Activated naive CD4-positive, alpha-beta T cell treated with anti-CD3 and anti-CD28 coated beads, Interleukin-2, amount 50 U/mL, for 72 hours (primary cell): ENCODE measurements at places on chromosomes 7 and 10. TPM values are rescaled to one million over a fixed set of nuclear protein-coding genes. Genes with fewer than 3 reads are reported as not detected.

GSDME gene
- total RNA-seq, result 6.0 TPM

RAPGEF5 gene
- 0.23 TPM for total RNA-seq

AQP1 gene
- total RNA-seq, result not detected

C7orf33 gene
- total RNA-seq, result not detected

PPP1R9A gene
- not detected for total RNA-seq

ASZ1 gene
- total RNA-seq, result not detected

ELOVL3 gene
- total RNA-seq, result not detected

WEE2 gene
- total RNA-seq, result not detected

NOD1 gene
- total RNA-seq, result 8.2 TPM

LEP gene
- not detected for total RNA-seq

DNA sequence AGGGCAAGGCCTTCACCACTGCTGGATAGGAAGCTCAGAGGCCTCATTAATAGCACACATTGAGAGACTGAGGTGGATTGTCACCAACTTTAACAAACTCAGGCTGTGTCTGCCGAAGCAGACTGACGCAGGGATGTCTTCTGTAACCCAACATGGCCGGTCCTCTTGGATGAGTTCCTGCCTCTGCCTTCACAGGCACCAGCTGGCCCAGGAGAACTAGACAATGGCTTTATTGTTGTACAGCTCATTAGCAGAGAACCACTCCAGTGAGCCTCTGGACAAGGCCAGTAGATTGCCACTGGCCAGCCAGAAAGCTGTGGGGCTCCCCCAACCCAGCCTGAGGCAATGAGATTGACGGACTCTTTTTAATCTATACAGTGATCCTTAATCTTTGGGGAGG, 9.4 kb downstream of the NODAL start:
- DNase-seq, result no peak

DNA sequence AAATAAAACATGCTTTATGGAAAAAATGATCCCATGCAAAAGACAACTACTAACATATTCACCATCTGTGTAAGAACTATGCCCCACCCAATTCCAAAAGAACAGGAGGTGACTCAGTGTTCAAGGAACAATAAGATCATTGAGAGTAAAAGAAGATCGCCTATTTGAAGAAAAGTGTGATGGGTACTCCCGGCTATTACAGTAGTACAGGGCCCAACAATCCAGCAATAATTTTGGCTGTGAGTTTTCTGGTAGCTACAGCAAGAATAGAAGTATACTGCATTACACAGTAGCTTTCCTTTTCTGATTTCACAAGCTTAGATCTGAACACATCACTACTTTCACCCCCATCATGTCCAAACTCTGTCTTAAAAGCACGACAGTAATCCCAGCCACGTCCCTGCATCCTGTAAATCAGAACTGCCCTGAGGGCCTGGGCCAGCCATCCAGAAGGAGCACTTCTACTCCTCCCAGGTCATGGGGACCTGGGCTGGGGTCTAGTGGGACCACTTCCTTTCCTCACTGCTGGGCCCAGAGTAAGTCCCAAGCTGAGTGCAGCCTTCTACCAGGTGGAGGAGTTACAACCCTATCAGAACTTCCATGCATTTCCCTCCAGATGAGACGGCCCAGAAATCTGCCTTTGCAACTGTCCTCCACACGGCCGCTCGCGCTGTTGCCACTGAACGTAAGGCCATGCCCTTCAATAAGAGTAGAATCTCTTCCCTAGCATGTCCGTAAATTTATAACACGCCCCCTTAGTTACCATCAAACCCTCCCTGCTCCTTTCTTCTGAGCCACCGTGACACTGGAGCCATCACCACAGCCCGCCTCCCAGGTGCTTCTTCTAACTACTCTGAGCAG, 7.9 kb downstream of the ESYT2 start:
- DNase-seq, result no peak

DNA sequence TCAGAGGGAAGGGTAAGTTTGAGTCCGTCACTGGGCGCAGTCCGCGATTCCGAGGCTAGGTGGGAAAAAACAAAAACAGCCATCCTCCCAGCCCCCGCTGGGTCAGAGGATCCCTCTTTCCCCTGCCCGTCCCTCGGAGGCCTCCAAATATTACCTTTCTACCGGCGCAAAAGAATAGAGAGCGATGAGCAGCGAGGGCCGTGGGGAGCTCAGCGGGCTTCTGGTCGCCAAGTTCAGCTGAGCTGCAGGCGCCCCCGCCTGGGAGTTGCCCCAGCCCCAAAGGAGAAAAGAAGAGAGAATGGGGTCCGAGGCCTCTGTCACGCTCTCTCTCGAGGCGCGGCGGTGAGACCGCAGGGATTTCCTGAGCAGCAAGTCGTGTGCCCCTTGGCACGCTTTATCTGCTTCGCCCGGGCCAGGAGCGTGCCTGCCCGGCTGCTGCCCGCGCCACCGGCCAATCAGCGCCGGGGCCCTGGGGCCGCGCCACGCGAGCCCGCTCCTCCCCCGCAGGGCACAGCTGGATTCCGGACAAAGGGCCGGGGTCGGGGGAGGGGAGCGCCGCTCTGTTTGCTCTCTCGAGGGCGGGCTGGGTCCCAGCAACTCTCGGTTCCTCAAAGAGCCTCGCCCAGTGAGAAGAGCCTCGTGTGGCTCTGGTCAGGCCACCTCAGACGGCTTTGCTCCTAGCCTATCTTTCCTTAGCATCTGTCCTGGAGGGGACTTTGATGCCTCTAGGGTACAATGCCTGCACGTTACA, at the start of gene NEUROG3:
Gene NEUROG3, minus strand, starts transcription at position 367 of the 751 bp plus-strand sequence. CDS start 379 bp downstream, outside the sequence.
- DNase-seq, result no peak

DNA sequence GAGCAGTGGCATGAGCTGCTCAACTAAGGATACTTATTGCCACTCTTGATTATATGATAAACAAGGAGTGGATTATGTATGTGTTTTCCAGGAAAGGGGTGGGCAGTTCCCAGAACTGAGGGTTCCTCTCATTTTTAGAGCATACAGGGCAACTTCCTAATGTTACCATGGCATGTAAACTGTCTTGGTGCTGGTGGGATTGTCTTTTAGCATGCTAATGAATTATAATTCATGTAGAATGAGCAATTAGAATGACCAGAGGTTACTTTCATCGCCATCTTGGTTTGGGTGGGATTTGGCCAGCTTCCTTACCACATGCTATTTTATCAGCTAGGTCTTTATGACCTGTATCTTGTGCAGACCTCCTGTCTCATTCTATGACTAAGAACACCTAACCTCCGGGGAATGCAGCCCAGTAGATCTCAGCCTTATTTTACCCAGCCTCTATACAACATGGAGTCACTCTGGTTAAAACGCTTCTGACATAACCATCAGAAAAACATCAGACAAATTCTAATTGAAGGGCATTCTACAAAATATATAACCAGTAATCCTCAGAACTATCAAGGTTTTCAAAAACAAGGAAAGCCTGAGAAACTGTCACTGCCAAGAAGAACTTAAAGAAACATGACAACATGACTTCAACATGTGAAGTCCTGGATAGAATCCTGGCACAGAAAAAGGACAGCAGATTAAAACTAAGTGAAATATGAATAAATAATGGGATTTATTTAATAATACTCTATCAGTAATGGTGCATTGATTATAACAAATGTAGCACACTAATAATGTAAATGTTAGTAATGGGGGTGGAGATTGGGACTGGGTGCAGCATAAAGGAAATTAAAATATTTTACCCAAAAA, 365.0 kb downstream of the SEMA3D start:
- DNase-seq, result no peak

DNA sequence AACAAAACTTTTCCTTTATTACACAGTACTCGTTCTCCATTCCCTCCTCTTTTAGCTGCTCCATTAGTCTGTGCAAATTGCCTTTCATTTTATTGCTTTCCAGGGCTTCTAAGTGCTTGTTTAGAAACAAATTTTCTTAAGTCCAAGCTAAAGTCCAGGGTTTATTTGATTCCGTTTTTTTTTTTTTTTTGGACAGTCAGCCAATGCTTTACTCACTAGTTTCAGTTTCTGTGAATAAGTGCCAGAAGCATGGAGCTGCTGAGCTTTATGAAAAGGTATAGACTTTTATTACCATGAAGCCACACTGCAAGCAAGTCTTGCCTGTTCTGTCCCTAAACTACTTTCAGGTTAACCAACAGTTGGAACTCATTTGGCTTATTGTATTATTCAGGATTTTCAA, 455.0 kb downstream of the GFRA1 start:
- no peak for DNase-seq

- no peak for DNase-seq
Measured at GRCh38 chr10:119370972-119371703, 163.8 kb downstream of the GRK5 start.

GRCh38 chr7:44216521-44217222, 15.9 kb downstream of the YKT6 start:
- DNase-seq, result peak; percentile 46

GRCh38 chr10:5737352-5737751, 52.7 kb downstream of the TASOR2 start:
- DNase-seq, result no peak

- DNase-seq, result no peak
Measured at GRCh38 chr10:96687317-96688012, 32.8 kb downstream of the PIK3AP1 start.

GRCh38 chr7:1895664-1896515, 225.8 kb downstream of the ELFN1 start:
- no peak for DNase-seq

GRCh38 chr10:76306856-76307255, 875.4 kb downstream of the LRMDA start:
- no peak for DNase-seq

- no peak for DNase-seq
Measured at GRCh38 chr10:71832967-71833366, 18.1 kb downstream of the PSAP start.

DNA sequence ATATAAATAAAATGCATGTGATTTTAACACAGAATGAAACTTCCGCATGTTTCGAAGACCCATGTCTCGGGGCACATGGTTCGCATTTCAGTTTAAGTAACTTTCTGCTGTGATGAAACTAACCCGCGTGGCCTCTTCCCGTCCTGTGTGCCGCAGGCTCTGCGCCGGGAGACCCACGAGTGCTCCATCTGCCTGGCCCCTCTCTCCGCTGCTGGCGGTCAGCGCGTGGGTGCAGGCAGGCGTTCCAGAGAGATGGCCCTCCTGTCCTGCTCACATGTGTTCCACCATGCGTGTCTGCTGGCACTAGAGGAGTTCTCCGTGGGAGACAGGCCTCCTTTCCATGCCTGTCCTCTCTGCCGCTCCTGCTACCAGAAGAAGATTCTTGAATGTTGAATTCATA, 35.7 kb downstream of the RNF32 start:
- DNase-seq, result no peak

DNA sequence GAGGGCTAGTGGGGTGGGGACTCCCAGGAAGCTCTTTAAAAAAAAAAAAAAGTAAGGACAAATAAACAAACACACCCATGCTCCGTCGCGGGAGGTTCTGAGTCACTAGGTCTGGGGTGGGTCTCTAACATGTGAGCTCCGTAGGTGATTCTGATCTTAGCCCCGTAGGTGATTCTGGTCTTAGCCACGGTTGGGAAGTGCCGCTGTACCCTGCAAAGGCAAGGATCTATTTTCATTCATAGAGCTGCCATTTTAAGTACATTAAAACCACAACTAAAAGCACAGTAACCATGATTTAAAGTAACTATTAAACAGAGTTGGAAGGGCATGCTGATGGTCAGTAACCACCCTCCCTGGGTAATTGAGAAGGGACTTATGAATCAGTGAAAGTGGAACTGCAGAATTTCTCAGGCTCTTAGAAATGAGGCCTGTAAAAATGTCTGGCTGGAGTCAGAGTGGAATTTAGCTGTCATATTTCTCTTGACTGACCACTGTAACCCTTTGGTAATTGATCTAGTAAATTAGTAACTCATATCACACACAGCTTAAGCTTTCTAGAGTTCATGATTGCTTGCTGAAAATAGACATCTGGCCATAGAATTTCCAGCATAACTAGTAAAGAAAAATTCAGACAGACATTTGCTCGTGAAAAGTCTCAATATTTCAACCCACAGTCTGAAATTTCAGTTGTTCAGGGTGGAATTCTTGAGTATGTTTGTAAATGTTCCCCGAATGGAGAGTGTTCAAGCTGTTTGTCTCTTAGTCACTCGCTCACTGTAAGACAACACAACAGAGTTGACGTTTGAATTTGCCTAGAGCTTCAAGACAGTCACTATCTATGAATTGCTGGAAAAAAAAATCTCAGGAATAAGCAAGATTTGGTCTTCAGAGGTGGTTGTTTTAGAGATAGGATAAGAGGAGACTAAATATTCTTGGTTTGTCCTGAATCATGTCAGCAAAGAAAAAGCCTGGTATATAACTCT, 34.2 kb upstream of the TCF7L2 start:
- DNase-seq, result no peak

DNA sequence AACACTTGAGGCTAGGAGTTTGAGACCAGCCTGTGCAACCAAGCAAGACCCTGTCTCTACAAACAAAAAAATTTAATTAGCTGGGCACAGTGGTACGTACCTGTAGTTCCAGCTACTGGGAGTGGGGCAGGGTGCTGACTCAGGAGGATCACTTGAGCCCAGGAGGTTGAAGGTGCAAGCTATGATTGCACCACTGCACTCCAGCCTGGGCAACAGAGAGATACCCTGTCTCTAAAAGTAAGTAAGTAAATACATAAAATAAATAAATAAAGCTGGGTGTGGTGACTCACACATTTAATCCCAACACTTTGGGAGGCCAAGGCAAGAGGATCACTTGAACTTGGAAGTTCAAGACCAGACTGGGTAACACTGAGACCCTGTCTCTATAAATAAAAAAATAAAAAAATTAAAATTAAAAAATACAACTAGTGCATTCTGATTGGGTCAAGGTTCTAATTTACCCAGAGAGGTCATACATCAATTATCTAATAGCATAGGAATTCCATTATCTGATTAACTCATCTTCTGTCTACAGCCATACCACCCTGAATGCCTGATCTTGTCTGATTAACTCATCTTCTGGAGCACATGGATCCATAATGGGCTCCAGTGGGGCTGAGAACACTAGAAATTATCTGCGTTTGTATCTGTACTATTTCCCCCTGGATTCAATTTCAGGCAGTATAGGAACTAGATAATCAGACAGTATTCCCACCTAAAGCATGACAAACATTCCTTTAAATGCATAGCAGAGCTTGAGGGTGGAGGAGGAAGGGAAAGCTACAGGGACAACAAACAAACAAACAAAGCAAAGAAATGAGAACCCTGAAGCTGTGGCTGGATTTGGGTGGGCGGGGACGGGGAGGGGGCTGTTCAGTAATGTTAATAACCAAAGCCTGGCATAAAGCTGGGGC, 21.0 kb upstream of the HILPDA start:
- no peak for DNase-seq

- DNase-seq, result no peak
Measured at GRCh38 chr7:135980012-135980551, 2.9 kb upstream of the MTPN start.

DNA sequence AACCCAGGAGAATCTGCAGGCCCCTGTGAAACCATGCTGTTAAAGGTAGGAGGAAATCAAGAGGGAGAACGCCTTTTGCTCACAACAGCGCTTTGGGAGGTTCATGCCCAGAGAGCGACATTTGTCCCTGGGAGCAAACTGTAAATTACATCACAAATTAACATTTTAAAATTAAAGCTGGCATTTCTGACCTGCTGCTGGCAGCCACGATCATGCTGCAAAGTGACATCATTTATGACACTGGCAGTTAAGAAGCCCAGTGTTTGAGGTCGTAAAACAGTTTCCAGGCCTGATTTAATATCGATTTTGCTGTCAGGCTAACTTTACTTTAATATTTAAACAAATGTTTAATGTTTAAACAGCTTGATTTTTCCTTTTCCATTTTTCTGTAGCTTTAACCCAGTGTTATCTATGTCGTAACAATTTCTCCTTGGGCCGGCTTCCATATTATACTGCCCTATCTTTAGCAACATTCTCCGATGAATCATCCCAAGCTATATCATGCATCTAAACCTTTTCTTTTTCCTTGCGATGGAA, 86.5 kb upstream of the NPVF start:
- DNase-seq, result no peak
